Activated naive CD8-positive, alpha-beta T cell treated with anti-CD3 and anti-CD28 coated beads for 36 hours (primary cell): ENCODE measurements at places on chromosomes 1 and 21. TPM values are rescaled to one million over a fixed set of nuclear protein-coding genes. Genes with fewer than 3 reads are reported as not detected.

Gene KCND3
- total RNA-seq = not detected

Gene FOXO6
- total RNA-seq = 0.34 TPM

Gene GNAT2
- total RNA-seq = 0.64 TPM

Gene BSND
- not detected for total RNA-seq

Gene CD1B
- total RNA-seq = not detected

Gene SCNM1
- total RNA-seq = 80.9 TPM

Gene SPRR5
- total RNA-seq = not detected

Gene CCDC17
- 1.1 TPM for total RNA-seq

Gene LCA5L
- total RNA-seq = 0.27 TPM

Gene AMY1A
- not detected for total RNA-seq

Gene KRTAP13-2
- total RNA-seq = not detected

Gene TNFRSF18
- total RNA-seq = 53.3 TPM

Gene NID1
- total RNA-seq = 0.08 TPM

Gene FRRS1
- total RNA-seq = 4.2 TPM

Gene TFF3
- not detected for total RNA-seq

Gene AKR1A1
- 203 TPM for total RNA-seq

Gene KRTAP23-1
- total RNA-seq = not detected

Gene AADACL3
- not detected for total RNA-seq

Gene SELENON
- total RNA-seq = 15.6 TPM

Gene B3GALT5
- not detected for total RNA-seq

Gene AKT3
- total RNA-seq = 19.1 TPM

Gene SPRR1B
- not detected for total RNA-seq

Gene LIPI
- total RNA-seq = not detected

Gene PLPPR5
- total RNA-seq = not detected

Gene AZIN2
- total RNA-seq = 1.8 TPM

Gene ANGPTL3
- not detected for total RNA-seq

Gene IL20
- total RNA-seq = not detected

Gene LY9
- total RNA-seq = 29.0 TPM

Gene POTED
- total RNA-seq = not detected

Gene NGF
- not detected for total RNA-seq

Gene ASCL5
- 0.35 TPM for total RNA-seq

Gene MAP3K21
- total RNA-seq = 1.9 TPM

Gene ETNK2
- total RNA-seq = 1.7 TPM

Gene ERICH3
- not detected for total RNA-seq

Gene UTS2
- total RNA-seq = 0.74 TPM

Gene CD5L
- not detected for total RNA-seq

Gene DNM3
- 0.34 TPM for total RNA-seq

Gene RNU1-1
- total RNA-seq = 874 TPM

Gene OR2L5
- total RNA-seq = not detected

Gene CRYAA
- not detected for total RNA-seq

Gene IGSF9
- total RNA-seq = 0.08 TPM

Gene TCHHL1
- total RNA-seq = not detected

Gene RNF187
- total RNA-seq = 119 TPM

Gene LYST
- 76.2 TPM for total RNA-seq

Gene TSSK3
- 0.60 TPM for total RNA-seq

Gene NDUFS2
- 87.7 TPM for total RNA-seq

Gene PTPN22
- 68.4 TPM for total RNA-seq

Gene PDZK1IP1
- total RNA-seq = not detected

Gene TRIM58
- total RNA-seq = 0.06 TPM

Gene EMC1
- 53.8 TPM for total RNA-seq

Gene EDARADD
- 1.6 TPM for total RNA-seq

Gene SH3BGR
- total RNA-seq = 3.9 TPM

Gene STUM
- total RNA-seq = not detected

Gene KRTAP12-2
- total RNA-seq = not detected

Gene PTGS2
- 0.18 TPM for total RNA-seq

Gene IVL
- not detected for total RNA-seq
